T-helper 2 cell treated with Interferon-gamma antibody and Interleukin-4, amounts not matched to agents 5 μg/mL and 100 μg/mL, for 36 hours (primary cell): ENCODE measurements at places on chromosomes 4 and X.
A peak's percentile ranks its signal among the peaks of the same experiment; 100 is the strongest.

DNA sequence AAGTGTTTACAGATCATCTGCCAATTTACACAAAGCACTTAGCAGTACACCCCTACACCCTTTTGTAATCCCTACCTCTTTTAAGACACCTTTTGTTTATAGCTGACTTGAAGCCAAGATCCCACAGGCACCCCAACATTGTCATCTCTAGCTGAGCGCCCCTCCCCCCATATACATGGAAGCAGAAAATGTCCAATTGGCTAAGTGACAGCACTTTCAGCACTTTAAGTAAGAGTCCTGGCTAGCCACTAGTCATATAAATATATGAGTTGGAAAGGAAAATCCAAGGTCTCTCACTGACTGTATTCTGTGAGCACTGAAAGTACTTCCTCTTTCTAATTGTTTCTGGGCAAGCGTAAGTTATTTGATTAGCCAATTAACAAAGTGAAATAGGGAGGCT is 108.2 kb downstream of the NSUN7 start:
- no peak overlapping the region for H3K27ac ChIP-seq

DNA sequence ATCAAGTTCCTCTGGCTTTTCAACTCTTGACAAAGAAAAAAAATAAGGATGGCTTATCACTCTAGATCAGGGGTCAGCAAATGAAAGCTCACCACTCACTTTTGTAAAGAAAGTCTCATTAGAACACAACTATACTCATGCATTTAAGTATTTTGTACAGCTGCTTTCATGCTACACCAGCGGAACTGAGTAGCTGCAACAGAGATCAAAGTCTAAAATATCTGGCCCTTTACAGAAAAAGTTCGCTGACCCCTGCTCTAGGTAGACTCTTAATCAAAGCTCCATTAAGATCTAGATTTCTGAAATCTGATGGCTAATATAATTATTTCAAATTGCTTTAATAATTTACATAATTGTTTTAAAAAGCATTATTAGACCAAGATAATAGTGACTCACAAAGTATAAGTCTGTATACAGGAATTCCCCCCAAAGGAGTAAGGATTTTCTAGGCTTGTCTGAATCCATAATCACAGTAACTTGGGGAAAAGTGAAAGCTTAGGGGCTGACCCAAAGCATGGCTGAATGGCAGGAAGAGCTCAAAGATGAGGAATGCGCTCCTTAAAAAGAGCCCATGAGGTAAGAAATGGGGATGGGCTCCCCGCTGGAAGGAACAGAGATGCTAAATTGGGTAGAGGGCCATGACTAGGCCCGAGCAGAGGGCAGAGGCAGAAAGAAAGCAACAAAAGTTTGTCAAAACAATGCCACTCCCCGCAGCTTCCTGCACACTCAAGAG is 140.3 kb downstream of the SH3KBP1 start:
- no peaks in the 10 kb centered on the region for H3K27me3 ChIP-seq
- H3K4me1 ChIP-seq: peaks cover 74% of the 10 kb centered on the region
- peak overlapping the region; percentile 95 for H3K27ac ChIP-seq
- peaks cover 47% of the 10 kb centered on the region for H3K36me3 ChIP-seq
- DNase-seq: no peak

GRCh38 chr4:184664445-184665210 is 15.1 kb downstream of the PRIMPOL start:
- peaks cover 43% of the 10 kb centered on the region for H3K36me3 ChIP-seq
- H3K27me3 ChIP-seq: no peaks in the 10 kb centered on the region
- H3K27ac ChIP-seq: peak overlapping the region; percentile 32

GRCh38 chr4:8301851-8302730 is 32.5 kb downstream of the HTRA3 start:
- H3K4me1 ChIP-seq: no peaks in the 10 kb centered on the region
- H3K4me3 ChIP-seq: no peak overlapping the region
- no peak for DNase-seq
- no peak overlapping the region for H3K27ac ChIP-seq
- no peaks in the 10 kb centered on the region for H3K27me3 ChIP-seq

- H3K4me3 ChIP-seq: no peak overlapping the region
- H3K36me3 ChIP-seq: no peaks in the 10 kb centered on the region
- no peak overlapping the region for H3K27ac ChIP-seq
- no peak for DNase-seq
Observed at GRCh38 chr4:80340036-80340435, 4.5 kb downstream of the CFAP299 start.

DNA sequence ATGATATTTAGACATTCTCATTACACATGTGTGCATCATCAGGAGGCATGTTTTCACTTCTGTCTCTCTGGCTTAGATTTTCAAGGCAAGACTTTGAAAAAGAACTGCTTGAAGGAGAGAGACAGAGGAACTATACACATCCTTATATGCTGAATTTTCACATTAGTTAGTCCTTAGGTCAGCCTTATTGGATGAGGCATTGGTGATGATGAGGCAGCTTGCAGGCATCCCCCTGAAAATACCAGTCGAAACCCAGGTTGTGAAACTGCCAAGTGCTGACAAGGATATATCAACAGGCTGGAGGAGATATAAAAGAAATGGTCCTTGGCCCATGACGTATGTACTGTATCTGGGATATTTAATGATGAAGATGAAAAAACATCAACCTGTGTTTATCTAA is 297.2 kb upstream of the AADAT start:
- H3K4me1 ChIP-seq: no peaks in the 10 kb centered on the region
- no peak overlapping the region for H3K4me3 ChIP-seq
- H3K27me3 ChIP-seq: no peaks in the 10 kb centered on the region
- no peak overlapping the region for H3K27ac ChIP-seq
- no peak for DNase-seq

DNA sequence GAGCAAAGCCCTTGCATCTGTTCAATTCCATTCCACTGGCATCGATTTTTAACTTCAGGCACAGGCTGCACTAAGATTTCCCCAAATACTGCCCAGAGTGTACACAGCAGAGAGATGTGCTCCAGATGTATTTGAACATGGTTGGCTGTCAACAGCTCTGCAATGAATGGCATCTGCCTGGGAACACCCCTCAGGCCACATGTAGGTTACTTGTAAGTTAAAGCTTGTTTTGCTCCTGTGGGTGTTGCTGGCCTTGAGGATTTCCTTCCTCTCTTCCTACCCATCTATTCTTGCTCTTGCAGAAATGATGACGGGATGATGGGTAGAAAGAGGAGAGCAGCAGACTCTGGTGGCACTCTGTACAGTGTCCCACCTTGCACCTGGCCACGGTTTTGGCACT is 69.3 kb upstream of the HELT start:
- H3K27me3 ChIP-seq: peaks cover 45% of the 10 kb centered on the region
- no peak overlapping the region for H3K4me3 ChIP-seq
- H3K36me3 ChIP-seq: no peaks in the 10 kb centered on the region
- H3K4me1 ChIP-seq: no peaks in the 10 kb centered on the region
- no peak for DNase-seq

DNA sequence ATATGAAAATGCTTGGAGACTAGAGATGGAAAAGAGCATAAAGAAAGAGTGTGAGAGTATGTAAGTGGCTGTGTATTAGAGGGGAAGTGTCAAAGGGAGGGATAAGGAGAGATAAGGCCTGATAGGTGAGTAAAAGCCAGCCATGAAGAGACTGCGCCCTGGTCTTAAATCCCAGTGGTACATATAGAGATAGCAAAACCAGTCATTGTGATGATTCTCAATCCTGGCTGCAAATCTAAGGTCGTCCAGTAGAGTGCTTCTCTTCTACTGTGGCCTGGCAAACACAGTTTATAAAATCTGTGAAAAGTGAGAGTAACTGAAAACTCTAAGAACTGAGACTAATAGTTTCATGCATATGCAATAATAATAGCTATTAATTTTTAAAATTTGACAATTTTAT is 86.9 kb downstream of the MAB21L2 start:
- H3K4me1 ChIP-seq: no peaks in the 10 kb centered on the region
- no peak for DNase-seq
- no peaks in the 10 kb centered on the region for H3K36me3 ChIP-seq
- no peak overlapping the region for H3K4me3 ChIP-seq
- H3K27me3 ChIP-seq: no peaks in the 10 kb centered on the region
- no peak overlapping the region for H3K27ac ChIP-seq
